Natural killer cell (primary cell): ENCODE measurements at places on chromosomes 2 and 18. TPM values are rescaled to one million over a fixed set of nuclear protein-coding genes. Genes with fewer than 3 reads are reported as not detected.

GRCh38 chr2:205776720-205777119 lies 94.4 kb downstream of the NRP2 start:
- no peak overlapping the region for H3K27ac ChIP-seq
- no peak for DNase-seq
- H3K27me3 ChIP-seq, result no peaks in the 10 kb centered on the region
- H3K4me3 ChIP-seq, result no peak overlapping the region

DNA sequence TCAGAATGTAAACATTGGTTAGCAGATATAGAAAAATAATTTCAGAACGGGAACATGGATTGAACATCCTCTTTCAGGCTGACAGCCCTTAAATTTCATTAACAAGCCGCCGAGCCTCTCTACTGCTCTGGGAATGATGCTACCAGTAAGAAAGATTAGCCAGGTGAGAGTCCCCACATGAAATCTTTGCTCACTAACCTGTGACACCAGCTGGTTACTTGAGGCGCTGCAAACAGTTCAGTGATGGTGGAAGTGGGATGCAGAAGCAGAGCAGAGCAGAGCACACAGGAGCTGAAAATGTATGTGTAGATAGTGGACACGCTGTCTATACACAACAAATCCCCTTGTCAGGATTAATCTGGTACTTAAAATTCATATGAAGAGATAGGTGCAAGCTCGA lies 721.1 kb downstream of the DPP10 start:
- H3K27me3 ChIP-seq, result peaks cover 11% of the 10 kb centered on the region
- no peaks in the 10 kb centered on the region for H3K36me3 ChIP-seq
- no peaks in the 10 kb centered on the region for H3K4me1 ChIP-seq
- no peak overlapping the region for H3K27ac ChIP-seq
- DNase-seq, result no peak

The SGPP2 gene
- 0.25 TPM for total RNA-seq

GRCh38 chr18:8783994-8784530 lies 78.7 kb downstream of the MTCL1 start:
- no peaks in the 10 kb centered on the region for H3K36me3 ChIP-seq
- H3K27me3 ChIP-seq, result no peaks in the 10 kb centered on the region
- no peak overlapping the region for H3K4me3 ChIP-seq
- no peak for DNase-seq
- H3K4me1 ChIP-seq, result no peaks in the 10 kb centered on the region

- H3K27ac ChIP-seq, result no peak overlapping the region
- DNase-seq, result no peak
- no peak overlapping the region for H3K4me3 ChIP-seq
- H3K4me1 ChIP-seq, result no peaks in the 10 kb centered on the region
Observed at GRCh38 chr2:55968941-55969340, 45.4 kb upstream of the EFEMP1 start.

DNA sequence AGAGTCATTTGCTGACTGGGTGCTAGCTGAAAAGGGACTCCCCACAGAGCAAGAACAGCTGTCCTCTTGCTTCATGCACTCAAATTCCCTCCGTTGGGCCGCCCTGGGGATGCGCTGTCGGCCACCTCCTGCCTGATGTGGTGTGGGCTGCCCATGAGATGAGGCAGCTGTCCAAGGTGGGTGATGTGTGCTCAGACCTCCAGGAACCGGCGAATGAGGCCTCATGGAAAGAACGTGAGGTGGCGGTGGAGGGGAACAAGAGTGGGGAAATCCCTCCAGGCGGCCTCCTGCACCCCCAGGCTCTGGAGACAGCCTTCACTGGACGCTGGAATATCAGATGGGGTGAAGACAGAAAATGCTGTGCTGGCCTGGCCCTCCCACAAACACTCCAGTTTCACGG lies 79.8 kb downstream of the LONRF2 start:
- DNase-seq, result no peak
- H3K4me1 ChIP-seq, result peaks cover 18% of the 10 kb centered on the region
- no peak overlapping the region for H3K4me3 ChIP-seq
- H3K27me3 ChIP-seq, result no peaks in the 10 kb centered on the region
- no peaks in the 10 kb centered on the region for H3K36me3 ChIP-seq

The RGPD8 gene
- 30.7 TPM for total RNA-seq

The SIX3 gene
- 0.15 TPM for total RNA-seq

The DSG1 gene
- total RNA-seq, result not detected

- H3K4me1 ChIP-seq, result no peaks in the 10 kb centered on the region
- H3K27ac ChIP-seq, result no peak overlapping the region
- no peak for DNase-seq
Observed at GRCh38 chr2:209600341-209601171, 171.1 kb upstream of the UNC80 start.
